ENCODE measurements at places on chromosomes 5 and 9.
A peak's percentile ranks its signal among the peaks of the same experiment; 100 is the strongest.

- no peak for DNase-seq
Observed at GRCh38 chr5:170010595-170010994, 30.3 kb upstream of the INSYN2B start.

DNA sequence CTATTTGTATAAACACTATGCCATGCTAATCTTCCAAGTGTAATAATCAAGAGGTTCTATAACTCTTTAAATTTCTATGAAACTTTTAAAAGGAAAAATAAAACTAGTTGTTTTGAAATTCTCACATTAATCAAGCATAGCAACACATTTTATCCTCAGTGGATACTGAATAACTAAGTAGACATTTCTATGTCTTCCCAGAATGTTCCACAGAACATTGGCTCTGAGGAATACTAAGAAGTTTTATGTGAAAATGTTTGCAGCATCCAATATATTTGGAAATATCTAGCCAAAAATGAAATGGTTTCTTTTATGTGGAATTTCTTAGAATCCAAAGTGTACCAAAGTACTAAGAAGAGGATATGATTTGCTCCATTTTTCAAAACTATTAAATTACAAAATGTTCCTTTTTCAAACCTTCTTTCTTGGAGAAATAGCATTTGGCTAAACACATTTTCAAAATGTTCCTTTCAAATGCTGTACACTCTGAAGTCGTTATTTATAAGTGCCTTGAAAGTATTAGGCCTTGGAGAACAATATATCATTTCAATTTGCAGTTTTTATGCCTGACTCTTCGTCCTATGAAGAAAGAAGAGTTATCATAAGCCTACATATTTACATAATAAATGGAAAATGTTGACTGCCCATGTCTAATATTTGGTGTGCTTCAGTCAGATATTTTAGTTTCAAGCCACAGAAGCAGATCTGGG is 175.6 kb upstream of the COX7C start:
- DNase-seq = no peak

DNA sequence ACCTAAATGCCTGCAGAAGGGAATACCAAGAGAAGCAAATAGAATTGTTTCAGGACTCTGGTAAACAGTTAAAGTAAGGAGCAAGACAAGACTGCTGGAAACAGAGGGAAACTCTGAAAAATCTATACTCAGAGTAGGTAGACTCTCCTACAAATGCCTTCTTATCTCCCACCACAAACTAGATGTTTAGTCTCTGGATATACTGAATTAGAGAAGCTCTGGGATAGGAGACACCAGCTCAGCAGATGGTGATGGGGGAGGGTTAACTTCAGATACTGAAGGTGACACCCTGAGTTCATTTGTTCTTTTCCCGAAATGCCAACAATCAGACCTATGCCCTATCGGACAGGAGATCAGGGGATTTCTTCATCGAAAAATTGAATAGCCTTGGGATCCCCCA is 54.1 kb upstream of the CHD1 start:
- no peak for DNase-seq

GRCh38 chr9:126604059-126605055 is 9.4 kb upstream of the LMX1B start:
- DNase-seq = no peak

DNA sequence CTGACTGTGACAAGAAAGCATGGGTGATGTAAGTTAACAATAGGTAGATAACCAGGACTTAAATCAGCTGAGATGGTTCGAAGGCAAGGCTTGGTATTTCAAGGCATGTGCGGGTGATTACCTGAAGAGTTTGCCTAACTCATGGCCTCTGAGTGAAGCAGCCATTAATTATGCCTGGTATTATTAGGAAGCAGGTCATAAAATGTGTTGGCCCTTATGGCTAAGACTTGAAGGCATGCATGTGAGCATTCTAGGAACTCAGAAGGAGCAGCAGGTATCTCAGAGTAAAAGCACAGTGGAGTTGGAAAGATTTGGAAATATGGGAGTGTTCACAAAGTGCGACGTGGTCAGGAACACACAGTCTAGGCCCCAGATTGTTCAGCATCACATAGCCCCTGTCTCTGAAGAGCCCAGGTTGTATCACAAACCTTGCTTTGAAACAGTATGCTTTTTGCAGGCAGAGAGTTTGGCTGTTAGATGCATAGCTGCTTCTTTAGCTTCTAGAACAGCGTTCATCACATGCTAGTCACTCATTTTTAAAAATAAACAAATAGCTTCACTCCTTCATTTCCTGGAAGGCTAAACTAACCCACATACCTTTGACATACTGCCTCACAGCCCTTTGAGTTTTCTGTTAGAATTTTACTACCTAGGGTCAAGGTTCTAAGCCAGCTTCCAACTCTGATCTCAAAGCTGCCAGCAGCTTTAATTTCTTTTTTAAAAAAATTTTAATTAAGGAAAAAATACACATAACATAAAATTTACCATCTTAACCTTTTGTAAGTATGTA is 2.1 kb downstream of the HEXB start:
- no peak for DNase-seq

- DNase-seq = no peak
Observed at GRCh38 chr9:69657269-69657668, 14.9 kb downstream of the APBA1 start.

GRCh38 chr5:93044859-93045666 is 536.0 kb downstream of the NR2F1-AS1 start:
- DNase-seq = no peak

DNA sequence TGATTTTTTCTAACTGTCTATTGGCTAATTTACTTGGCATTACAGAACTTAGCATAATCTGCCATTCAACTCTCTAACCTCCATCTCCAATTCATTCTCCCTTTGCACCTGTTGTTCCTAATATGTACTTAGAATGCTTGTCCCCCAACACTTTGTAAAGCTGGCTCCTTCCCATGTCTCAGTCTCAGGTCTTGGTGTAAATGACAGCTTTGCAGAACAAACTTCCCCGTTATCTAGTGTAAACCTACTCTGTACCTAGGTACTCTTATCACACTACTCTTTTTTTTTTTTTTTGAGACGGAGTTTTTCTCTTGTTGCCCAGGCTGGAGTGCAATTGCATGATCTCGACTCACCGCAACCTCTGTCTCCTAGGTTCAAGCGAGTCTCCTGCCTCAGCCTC is 77.2 kb upstream of the CTNNA1 start:
- DNase-seq = no peak

GRCh38 chr5:38892363-38892762 is 46.6 kb downstream of the OSMR start:
- no peak for DNase-seq

DNA sequence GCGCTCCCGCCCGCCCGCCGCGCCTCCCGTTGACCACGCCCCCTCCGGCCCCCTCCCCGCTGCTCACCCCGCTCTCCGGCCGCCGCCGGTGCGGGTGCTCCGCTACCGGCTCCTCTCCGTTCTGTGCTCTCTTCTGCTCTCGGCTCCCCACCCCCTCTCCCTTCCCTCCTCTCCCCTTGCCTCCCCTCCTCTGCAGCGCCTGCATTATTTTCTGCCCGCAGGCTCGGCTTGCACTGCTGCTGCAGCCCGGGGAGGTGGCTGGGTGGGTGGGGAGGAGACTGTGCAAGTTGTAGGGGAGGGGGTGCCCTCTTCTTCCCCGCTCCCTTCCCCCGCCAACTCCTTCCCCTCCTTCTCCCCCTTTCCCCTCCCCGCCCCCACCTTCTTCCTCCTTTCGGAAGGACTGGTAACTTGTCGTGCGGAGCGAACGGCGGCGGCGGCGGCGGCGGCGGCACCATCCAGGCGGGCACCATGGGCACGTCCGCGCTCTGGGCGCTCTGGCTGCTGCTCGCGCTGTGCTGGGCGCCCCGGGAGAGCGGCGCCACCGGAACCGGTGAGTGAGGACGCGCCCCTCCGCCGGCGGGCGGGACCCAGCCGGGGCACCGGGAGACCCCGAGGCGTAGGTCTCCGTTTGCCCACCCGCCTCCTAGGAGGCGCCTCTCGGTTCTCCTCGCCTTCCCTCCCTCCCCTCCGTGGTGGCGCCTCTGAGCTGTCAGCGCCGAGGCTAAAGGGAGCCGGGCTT is at the start of gene VLDLR:
VLDLR (plus strand) TSS at position 66 of the 739 bp plus-strand sequence; CDS start at position 469, 403 bp downstream.
- peak; percentile 20 for DNase-seq

- DNase-seq = no peak
Observed at GRCh38 chr5:40791715-40792139, 6.4 kb downstream of the PRKAA1 start.

GRCh38 chr9:108184941-108185340 is 670.8 kb downstream of the ACTL7B start:
- no peak for DNase-seq

DNA sequence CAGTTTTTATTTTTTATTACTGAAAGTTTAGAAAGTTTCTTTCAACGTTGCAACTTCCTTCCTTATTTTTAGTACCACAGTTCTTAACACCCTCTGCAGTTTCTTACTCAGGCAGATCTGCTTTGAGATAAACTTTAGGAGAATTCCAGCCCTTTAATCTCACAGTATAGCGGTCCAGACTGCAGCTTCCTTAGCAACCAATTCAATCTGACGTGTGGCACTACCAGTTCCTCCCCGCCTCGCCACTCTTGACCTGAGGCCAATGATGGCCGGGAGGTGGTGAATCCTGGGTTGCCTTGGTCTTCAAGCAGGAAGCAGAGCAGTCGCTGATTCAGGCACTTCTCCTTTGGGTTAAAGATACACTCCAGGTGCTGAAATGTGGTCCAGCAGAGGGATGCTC is 334.3 kb upstream of the TRPC7 start:
- DNase-seq = no peak

GRCh38 chr9:128917151-128917849 is 3.5 kb upstream of the PHYHD1 start:
- no peak for DNase-seq

- no peak for DNase-seq
Observed at GRCh38 chr5:123928401-123928800, 416.4 kb downstream of the CSNK1G3 start.

DNA sequence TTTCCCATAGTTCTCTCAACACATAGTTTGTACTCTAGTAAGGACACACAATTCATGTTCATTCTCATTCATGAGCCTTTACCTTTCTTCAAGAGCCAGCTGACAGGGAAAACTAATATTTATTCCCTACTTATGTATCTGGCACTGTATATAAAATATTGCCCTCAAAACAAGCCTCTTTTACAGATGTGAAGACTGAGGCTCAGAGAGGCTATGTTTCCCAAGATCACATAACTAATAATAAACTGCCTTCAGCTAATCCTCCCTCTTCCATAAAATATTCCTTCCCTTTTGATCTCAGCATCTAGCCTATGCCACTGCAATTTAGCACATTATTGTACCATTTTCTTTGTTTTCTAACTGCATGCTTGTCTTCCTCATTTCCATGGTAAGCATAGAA is 18.2 kb downstream of the ALDOB start:
- no peak for DNase-seq

DNA sequence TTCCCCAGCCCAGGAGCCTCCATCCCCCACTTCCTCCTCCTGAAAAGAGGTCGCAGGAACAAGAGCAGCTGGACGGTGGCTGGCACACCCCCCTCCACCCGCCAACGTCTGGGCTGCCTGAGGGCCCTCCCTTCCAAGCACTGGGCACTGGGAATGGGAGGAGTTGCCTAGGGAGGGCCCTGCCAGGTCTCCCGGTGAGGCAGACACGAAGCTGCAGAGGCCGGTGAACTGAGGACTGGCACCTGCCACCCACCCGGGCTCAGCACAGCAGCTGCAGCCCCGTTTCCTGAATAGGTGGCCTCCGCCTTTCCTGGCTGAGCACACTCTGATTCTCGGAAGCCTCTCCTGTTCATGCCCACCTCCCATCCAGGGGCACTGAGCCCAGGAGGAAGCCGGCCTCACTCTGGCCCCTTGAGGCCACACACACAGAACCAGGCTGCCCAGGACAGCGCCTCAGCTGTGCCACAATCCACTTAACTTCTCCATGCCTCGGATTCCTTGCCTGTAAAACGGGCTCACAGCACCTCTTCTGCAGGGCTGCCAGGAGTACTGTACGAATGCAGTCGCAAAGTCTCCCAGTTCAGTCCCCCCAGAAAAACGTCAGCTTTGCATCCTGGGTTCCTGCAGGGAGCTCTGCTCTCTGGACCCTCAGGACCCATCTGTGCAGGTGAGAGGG is 1.3 kb downstream of the NPDC1 start:
- no peak for DNase-seq

DNA sequence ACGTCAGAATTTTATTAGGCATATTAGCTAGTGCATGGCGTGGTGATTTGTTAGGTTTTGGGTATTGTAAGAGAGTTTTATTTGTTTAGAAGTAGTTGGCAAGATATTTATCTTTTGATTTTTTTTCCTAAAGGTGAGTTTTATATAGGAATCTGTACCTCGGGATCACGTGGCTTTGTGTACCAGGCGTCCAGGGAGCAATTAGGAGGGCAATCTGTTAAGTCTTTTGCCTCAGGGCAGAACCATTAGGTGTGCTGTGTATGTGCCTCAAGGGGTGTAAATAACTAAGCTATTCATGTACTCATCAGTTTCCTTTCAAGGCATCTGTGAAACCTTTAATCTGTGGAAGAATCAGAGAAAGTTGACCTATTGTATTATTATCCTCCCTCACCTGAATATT is 39.4 kb downstream of the ZSWIM6 start:
- DNase-seq = no peak

DNA sequence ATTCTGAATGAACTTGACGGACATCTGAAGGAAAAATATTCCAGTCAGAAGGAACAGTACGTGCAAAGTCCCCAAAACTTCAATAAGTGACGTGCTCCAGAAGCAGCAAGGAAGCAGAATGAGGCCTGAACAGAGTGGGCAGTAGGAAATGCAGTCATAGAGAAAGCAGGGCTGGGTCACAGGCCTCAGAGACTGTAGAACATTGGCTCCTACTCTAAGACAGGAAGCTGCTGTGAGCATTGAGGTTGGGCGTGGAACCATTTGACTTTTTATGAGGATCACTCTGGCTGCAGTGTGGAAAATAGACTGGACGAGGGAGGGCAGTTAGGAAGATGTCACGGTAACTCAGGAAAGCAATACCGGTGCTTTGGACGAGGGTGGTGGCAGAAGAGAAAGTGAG is 64.0 kb downstream of the DOCK8 start:
- DNase-seq = peak; percentile 34

DNA sequence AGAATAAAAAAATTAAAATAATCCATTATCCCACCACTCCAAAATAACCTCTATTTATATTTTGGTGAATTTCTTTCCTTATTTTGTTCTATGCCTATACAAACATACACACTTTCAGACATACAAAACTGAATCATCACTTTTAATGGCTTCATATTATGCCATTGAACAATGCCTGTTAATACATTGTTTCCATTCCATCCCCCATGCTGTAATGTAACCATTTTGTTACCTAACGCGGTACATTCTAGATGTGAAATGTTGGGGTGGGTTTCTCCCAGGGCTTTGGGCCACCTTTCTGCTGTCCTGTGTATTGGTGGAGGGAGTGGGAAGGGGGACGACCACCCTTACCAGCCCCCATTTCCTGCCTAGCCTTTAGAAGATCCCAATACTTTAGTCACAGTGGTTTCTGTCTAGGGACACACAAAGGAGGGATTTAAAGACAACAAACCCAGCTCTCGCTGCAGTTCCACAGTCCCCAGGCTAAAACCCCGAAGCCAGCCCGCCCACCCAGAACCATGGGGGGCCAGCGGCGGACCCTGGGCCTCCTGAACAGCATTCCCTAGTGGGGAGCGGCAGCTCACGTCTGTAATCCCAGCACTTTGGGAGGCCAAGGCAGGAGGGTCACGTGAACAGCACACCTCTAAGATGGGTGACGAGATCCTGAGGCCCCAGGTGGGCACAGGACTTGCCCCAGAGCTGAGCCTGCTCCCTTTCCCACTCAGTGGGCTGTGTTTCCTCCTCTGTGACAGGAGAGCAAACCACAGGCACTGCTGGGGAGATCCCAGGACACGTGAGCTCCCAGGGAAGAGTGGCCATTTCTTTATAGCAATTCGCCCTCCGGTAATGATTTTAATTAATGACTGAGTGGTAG is 56.9 kb upstream of the STXBP1 start:
- DNase-seq = no peak

- DNase-seq = no peak
Observed at GRCh38 chr9:16335788-16336580, 534.5 kb downstream of the BNC2 start.

- no peak for DNase-seq
Observed at GRCh38 chr9:9893837-9894236, 719.0 kb downstream of the PTPRD start.

Data from activated CD8-positive, alpha-beta memory T cell treated with anti-CD3 and anti-CD28 coated beads, Interleukin-2, amount 50 U/mL, for 4 hours (primary cell).